Myometrial cell (primary cell): ENCODE measurements at places on chromosomes 3 and 15. TPM values are rescaled to one million over a fixed set of nuclear protein-coding genes. Genes with fewer than 3 reads are reported as not detected.

PP2D1 gene
- total RNA-seq, result not detected in 2 replicates

MUC20 gene
- 1.7 TPM in 1 of 2 replicates, not detected in the other for total RNA-seq

BFSP2 gene
- total RNA-seq, result not detected in 2 replicates

RTP1 gene
- total RNA-seq, result not detected in 2 replicates

CCRL2 gene
- 5.0 and 6.6 TPM in 2 replicates for total RNA-seq

RARRES1 gene
- 148 and 180 TPM in 2 replicates for total RNA-seq

POC1A gene
- total RNA-seq, result 11.2 and 15.8 TPM in 2 replicates

RETNLB gene
- not detected in 2 replicates for total RNA-seq

PRR20G gene
- not detected in 2 replicates for total RNA-seq

ABHD6 gene
- 8.0 and 8.6 TPM in 2 replicates for total RNA-seq

NRROS gene
- total RNA-seq, result under 0.01 TPM in 1 of 2 replicates, not detected in the other

HACL1 gene
- 18.7 and 20.7 TPM in 2 replicates for total RNA-seq

COL6A5 gene
- not detected in 2 replicates for total RNA-seq

TGM4 gene
- total RNA-seq, result under 0.01 TPM in 1 of 2 replicates, not detected in the other

ENTPD3 gene
- not detected in 2 replicates for total RNA-seq

NPAP1 gene
- not detected in 2 replicates for total RNA-seq

SAMD7 gene
- not detected in 2 replicates for total RNA-seq

CPNE9 gene
- not detected in 2 replicates for total RNA-seq

OIP5 gene
- total RNA-seq, result 15.2 and 23.1 TPM in 2 replicates

STRIT1 gene
- not detected in 2 replicates for total RNA-seq

DNAJA4 gene
- total RNA-seq, result 2.9 and 4.1 TPM in 2 replicates

LEKR1 gene
- total RNA-seq, result 0.18 and 0.58 TPM in 2 replicates

UBXN7 gene
- 5.8 and 9.6 TPM in 2 replicates for total RNA-seq
